Stimulated activated CD4-positive, alpha-beta T cell treated with anti-CD3 and anti-CD28 coated beads, Interleukin-1b, Interleukin-23, amount 100 ng/mL, for 1 hour (primary cell): ENCODE measurements at places on chromosomes 3 and 15.

- no peak for DNase-seq
Measured at GRCh38 chr15:76730262-76730661, 174.9 kb downstream of the SCAPER start.

GRCh38 chr3:36679384-36680200, 84.8 kb downstream of the DCLK3 start:
- no peak for DNase-seq

- no peak for DNase-seq
Measured at GRCh38 chr3:152790651-152791387, 44.1 kb upstream of the P2RY1 start.

DNA sequence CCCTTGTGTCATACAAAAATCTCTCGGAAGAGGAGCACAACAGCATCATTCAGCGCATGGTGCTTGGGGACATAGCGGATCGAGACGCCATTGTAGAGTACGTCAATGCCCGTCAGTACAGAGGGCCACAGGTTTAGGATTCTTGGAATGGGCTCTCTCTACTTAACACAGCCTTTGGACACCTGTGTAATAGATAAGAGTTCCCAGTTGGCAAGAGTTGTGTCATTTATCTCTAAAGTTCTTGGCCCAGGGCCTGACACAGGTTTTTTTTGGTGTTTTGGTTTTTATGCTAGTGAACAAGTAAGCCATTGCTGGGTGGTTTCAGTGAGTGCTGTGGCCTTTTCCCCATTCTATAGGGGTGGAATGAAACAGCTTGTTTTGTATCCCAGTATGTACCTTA, 54.1 kb downstream of the SNRK start:
- no peak for DNase-seq

DNA sequence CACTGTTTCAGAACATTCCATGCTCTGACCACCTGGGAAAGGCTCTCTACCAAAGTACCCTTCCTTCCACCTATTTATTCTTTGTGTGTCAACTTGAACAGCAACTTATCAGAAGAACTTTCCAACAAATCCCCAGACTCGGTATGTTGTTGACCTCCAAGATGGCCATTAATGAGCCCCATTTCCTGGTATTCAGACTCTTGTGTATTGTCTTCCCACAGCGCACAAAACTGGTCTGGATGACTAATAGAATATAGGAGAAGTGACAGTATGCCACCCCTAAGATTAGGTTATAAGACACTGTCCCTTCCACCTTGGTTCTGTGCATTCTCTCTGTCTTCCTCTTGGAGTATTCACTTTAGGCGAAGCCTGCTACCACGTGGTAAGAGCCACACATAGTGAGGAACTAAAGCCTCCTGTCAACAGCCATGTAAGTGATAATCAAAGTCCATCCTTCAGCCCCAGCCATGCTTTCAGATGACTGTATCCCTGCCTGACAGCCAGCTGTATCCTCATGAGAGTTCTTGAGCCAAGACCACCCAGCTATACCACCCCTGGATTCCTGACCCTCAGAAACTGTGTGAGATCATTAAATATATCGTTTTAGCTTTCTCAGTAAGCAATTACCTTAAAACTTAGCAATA, 481.7 kb downstream of the MAGI1 start:
- no peak for DNase-seq

- no peak for DNase-seq
Measured at GRCh38 chr15:34673241-34673640, 81.6 kb downstream of the GJD2 start.

DNA sequence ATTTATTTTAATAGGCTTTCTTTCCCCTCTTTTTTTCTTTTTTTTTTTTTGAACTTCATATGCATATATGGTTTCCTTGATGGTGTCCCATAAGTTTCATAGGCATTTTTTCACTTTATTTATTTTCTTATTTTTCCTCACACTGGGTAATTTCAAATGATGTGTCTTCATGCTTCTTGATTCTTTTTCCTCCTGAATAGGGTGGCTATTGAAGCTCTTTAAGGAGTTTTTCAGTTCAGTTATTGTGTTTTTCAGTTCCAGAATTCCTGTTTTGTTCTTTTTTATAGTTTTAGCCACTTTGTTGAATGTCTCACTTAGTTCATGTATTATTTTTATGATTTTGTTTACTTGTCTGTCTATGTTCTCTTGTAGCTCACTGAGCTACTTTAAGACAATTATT, 273.2 kb downstream of the NFKBIZ start:
- no peak for DNase-seq

GRCh38 chr15:98744506-98744905, 96.2 kb downstream of the IGF1R start:
- DNase-seq, result no peak

DNA sequence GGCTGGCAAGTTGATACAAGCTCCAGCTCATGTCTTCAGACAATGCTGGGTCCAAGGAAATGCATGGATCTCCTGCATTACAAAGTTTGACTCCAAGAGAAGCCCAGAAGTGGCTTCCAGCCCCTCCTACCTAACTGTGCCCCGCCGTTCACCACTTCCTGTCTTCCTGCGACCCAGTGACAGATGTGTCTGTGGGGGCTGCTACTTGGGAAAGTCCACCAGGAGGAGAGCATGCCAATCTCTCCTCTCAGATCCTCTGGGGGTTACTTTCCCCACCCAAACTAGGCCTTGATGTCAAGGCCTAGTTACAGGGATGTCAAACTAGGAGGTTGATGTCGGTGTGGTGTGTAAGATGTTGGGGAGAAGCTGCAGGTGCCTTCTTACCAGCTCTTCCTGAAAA, 133.6 kb upstream of the RASGRP1 start:
- no peak for DNase-seq

- no peak for DNase-seq
Measured at GRCh38 chr3:197958346-197958745, 1.7 kb upstream of the LMLN start.

GRCh38 chr3:141578202-141578973, 91.6 kb downstream of the RASA2 start:
- no peak for DNase-seq

GRCh38 chr15:77846360-77846759, 213.6 kb upstream of the LINGO1 start:
- no peak for DNase-seq

GRCh38 chr3:167032267-167032876, 347.7 kb downstream of the ZBBX start:
- no peak for DNase-seq

- DNase-seq, result no peak
Measured at GRCh38 chr3:17740721-17741141, 1.7 kb downstream of the TBC1D5 start.

GRCh38 chr15:60673918-60674558, 195.1 kb upstream of the ICE2 start:
- DNase-seq, result no peak

DNA sequence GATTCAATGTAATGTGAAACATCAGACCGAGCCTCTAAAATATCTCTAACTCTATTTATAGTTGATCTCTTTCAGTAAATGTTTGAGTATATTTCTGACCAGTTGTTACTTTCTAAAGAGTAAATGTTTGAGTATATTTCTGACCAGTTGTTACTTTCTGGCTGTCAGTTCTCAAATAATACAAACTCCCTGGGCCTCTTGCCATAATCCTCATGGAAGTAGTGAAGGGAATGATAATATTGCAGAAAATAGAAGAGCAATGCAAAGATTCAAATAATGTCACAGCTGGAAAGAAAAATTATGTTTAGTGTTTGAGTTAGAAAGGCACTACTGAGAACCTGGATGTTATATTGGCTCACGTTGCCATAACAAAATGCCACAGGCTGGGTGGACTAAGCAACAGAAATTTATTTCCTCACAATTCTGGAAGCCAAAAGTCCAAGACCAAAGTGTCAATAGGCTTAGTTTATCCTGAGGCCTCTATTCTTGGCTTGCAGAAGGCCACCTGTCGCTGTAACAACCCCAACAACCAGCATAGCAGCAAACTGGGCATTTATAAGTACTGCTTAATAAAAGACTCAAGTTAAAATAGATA, 470.6 kb upstream of the BCHE start:
- no peak for DNase-seq

DNA sequence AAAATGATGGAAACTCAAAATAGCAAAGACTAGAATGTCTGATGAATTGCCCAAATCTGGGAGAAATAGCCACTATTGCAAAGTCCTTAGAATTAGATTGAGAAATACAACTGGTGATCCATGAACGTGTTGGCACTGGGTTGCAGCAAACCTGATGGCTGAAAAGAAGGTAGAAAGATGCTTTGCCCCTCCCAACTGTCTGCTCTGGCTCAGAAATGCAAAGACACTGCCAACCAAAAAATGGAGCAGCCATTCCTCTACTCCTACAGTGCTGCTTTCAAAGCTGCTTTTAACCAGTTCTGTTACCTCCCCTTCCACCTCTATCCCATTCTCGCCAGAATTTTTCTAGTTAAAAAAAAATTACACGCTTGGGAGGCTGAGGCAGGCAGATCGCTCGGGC, 60.7 kb downstream of the CPA3 start:
- DNase-seq, result no peak

DNA sequence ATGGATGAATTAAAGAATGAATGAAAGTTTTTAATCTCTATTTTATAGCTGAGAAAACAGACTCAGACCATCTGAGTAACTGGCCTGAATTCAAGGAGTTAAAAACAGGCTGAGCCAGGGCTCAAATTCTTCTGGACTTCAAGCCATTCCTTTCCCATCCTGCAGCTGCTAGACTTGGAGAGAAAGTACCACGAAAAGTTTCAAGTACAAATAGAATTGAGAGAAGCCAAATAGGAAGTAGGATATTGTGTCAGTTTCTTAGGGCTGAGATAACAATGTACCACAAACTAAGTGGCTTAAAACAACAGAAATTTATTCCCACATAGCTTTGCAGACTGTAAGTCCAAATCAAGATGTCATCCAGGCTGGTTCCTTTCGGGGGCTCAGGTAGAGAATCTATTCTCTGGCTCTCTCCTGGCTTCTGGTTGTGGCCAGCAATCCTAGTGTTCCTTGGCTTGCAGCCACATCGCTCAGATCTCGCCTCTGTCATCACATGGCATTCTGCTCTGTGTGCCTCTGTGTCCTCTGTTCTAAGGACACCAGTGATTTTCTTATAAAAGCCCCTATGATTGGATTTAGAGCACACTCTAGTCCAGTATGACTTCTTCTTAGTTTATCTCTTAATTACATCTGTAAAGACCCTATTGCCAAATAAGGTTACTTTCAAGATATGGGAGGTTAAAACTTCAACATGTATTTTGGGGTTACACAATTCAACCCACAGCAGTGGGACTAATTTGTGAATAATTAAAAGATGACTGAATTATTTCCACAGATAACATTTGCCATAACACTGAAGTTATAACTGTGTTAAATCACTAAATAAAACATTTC, 25.7 kb upstream of the GOLIM4 start:
- no peak for DNase-seq

- DNase-seq, result no peak
Measured at GRCh38 chr3:101791778-101792177, 12.8 kb downstream of the NXPE3 start.

GRCh38 chr3:115403786-115404185, 219.5 kb upstream of the GAP43 start:
- DNase-seq, result no peak

- DNase-seq, result no peak
Measured at GRCh38 chr3:170002879-170003278, 34.9 kb upstream of the GPR160 start.

DNA sequence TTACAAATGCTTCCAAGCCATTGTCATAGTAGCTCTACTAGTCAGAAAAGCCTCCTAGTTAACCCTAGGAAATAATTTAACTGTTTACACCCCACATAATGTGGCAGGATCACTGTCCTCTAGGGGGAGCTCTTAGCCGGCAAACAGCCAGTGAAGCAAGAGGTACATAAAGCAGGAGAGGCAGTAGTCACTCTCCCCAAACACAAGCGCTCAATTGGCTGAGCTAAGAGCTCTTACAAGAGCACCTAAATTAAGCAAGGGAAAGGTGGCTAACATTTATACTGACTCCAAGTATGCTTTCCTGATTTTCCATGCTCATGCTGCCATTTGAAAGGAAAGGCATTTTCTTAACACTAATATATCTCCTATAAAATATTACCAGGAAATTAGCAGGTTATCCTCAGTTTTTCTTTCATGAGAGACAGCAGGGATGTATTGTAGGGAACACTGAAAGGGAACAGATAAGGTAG, 37.6 kb downstream of the NCEH1 start:
- no peak for DNase-seq

GRCh38 chr3:159861369-159861987, 127.2 kb upstream of the IL12A start:
- no peak for DNase-seq

- DNase-seq, result no peak
Measured at GRCh38 chr3:16468336-16469098, 45.0 kb downstream of the RFTN1 start.

GRCh38 chr3:49339581-49339940, 292 bp downstream of the USP4 start:
- DNase-seq, result no peak

GRCh38 chr3:107307205-107307604, 70.0 kb upstream of the CCDC54 start:
- no peak for DNase-seq

- no peak for DNase-seq
Measured at GRCh38 chr15:27124287-27124871, 153.4 kb downstream of the GABRG3 start.

- DNase-seq, result no peak
Measured at GRCh38 chr3:40923651-40924050, 275.7 kb upstream of the CTNNB1 start.

GRCh38 chr3:88584451-88584850, 434.7 kb downstream of the C3orf38 start:
- no peak for DNase-seq

DNA sequence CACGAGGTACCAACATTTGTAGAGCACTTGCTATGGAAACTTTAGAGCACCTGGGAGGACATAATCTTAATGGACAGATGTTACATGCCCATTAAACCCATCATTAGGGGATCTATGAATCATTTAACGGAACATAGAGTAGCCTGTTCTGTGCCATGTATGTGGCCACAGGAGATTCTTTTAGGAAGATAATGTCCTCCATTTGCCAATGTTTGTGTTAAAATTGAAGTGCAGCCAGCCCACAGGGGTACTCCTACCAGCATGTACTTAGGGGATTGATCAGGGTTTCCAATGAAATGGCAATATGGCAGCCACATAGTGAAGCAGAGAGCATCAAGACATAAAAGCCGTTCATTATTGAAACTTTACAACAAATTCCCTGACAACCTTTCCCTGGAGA, 70.7 kb downstream of the TNIK start:
- no peak for DNase-seq

- no peak for DNase-seq
Measured at GRCh38 chr3:143315766-143316165, 196.2 kb downstream of the CHST2 start.

- no peak for DNase-seq
Measured at GRCh38 chr3:31504230-31504629, 28.5 kb upstream of the STT3B start.

DNA sequence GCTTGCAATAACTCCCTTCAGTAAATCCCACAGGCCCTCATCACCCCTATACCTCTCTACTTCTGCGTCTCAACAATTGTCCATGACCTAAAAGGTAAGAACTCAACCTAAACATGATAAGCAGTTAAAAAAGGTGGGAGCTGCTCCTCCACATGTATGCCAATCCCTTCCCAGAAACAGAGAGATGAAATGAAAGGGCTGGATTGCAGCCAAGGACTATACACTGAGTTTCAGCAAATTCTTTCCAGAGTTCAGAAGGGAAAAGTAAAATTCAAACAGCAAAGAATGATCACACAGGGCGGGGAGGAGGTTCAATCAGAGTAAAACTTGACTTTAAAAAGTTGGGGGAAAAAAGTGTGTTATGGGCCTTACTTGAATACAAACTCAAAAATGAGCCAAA, 27.5 kb downstream of the PLOD2 start:
- no peak for DNase-seq
